ENCODE measurements at places on chromosomes 16 and 17.
A peak's percentile ranks its signal among the peaks of the same experiment; 100 is the strongest.

DNA sequence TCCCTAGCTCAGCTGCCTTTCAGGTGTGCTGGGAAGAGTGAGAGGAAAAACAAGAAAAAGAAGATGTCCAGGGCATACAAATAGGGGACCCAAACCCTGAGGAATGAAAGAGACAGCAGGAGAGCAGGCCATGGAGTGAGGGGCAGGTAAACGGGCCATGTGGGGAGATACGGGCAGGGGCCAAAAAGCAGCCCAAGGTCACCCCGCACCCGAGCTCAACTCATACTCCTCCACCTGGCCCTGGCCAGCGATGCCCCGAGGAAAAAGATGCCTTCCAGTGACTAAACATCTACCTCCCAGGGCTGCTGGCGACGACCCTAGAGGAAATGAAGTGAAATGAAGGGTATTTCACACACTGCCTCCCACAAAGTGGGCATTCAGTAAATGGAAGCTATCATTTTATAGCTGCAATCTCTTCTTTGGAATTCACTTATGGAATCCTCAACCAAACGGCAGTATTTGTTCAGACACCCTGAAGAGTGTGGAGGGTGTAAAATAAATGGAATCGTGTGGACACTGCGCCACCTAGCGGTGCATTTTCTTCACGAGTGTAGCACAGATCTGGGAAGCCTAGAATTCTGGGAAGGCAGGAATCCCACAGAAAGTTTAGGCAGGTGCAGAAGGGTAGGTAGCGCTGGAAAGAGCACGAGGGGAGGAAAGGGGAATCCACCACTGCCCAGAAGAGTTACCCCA, 14.9 kb downstream of the ELAC2 start:
- DNase-seq = peak; percentile 57

- DNase-seq = peak; percentile 58
Observed at GRCh38 chr16:64481497-64481896, 640.4 kb downstream of the CDH11 start.

DNA sequence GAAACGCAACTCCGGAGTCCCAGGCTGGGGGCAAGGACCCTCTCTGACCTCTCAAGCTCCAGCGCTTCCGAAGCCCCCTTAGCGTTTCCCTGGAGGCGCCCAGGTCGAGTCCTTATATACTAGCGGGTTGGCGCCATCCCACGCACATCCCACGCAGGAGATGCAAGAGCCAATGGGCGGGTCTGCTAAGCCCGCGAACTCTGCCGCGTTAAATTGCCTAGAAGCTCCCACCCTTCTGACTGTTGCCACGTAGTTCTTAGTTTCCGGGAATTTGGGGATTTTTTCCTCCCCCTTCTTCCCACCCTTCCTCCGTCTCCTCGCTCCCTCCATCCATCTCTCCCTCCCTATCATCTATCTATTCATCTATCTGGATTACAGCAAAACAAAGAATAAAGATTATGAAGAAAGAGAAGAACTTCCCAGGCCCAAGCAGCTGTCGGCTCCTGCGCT, at the start of gene SLFN11:
Gene SLFN11, minus strand, starts transcription at position 88 of the 450 bp plus-strand sequence. CDS start 9,814 bp downstream, outside the sequence.
- no peak for DNase-seq

- DNase-seq = no peak
Observed at GRCh38 chr17:3765981-3766380, 35.0 kb downstream of the ITGAE start.

DNA sequence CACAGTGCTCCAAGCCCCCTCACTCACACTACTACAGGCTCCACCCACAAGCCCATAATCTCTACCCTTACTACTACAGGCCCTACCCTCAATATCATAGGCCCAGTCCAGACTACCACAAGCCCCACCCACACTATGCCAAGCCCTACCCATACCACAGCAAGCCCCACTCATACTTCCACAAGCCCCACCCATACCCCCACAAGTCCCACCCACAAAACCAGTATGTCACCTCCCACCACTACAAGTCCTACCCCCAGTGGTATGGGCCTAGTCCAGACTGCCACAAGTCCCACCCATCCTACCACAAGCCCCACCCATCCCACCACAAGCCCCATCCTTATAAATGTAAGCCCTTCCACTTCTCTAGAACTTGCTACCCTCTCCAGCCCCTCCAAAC, 13.8 kb downstream of the RIPOR1 start:
- DNase-seq = no peak
